ENCODE measurements at places on chromosomes 5 and 9.

DNA sequence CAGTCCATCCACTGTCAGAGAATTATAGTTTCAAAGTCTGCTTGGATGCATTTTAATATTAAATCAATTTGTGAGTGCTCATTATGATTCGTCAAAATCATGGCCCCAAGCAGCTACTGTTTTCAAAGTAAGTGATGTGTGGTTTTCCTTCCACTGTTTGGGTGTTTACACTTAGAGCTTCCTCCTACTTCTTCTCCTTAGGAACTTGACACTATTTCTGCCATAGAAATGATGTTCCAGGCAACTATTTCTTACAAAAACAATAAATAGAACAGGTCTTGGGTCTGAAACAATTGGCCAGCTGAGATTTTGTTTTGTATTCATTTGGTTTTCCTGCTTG is 132.8 kb upstream of the RAI14 start:
- DNase-seq = no peak

GRCh38 chr5:93189707-93190120 is 391.3 kb downstream of the NR2F1-AS1 start:
- no peak for DNase-seq

DNA sequence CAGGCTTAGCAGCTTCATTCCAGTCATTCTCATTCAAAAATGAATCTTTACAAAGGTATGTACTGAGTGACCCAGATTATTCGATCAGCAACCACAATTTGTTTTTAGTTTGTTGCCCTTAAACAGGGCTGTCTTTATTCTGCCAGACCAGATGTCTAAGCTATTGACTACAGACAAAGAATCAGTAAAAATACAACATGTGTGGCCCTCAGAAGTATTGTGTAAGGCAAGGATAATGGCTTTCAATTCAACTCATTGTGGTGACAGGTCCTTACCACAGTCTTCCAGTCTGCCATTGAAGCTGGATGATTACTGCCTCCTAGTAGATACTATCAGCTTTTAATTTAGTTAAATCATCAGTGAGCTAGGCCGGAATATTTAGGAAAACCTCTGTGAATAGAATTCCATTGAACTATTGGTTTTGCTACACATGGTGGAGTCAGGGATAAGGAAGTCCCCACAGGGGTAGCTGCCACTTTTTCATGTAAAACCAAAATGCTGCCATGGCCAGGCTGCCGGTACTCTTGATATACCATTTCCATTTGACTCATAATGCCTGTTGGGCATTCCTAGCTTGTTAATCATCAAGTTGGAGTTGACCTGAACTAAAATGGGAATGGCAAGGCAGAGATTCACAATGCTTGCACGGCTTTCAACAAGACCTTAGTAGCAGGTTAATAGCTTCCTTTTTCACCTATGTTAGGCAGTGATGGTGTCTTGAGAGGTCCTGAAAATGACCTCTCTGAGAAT is 175.6 kb downstream of the MEF2C start:
- no peak for DNase-seq

GRCh38 chr9:131366761-131367401 is 27.0 kb upstream of the PRRC2B start:
- DNase-seq = no peak

GRCh38 chr5:76475936-76476335 is 72.9 kb downstream of the IQGAP2 start:
- no peak for DNase-seq
